Immature natural killer cell (primary cell): ENCODE measurements at places on chromosomes 5 and 9. TPM values are rescaled to one million over a fixed set of nuclear protein-coding genes. Genes with fewer than 3 reads are reported as not detected.

Gene PCDHGA8
- 0.07 TPM for polyA plus RNA-seq

Gene ZNF300
- polyA plus RNA-seq: 0.40 TPM

Gene SHISAL2B
- not detected for polyA plus RNA-seq

Gene GOLGA2
- 4.9 TPM for polyA plus RNA-seq

Gene C9orf50
- polyA plus RNA-seq: not detected

Gene LOX
- not detected for polyA plus RNA-seq

Gene CDHR2
- polyA plus RNA-seq: not detected

Gene WDR38
- not detected for polyA plus RNA-seq

Gene DMGDH
- polyA plus RNA-seq: not detected

Gene SOX30
- 0.11 TPM for polyA plus RNA-seq

Gene PLAC8L1
- not detected for polyA plus RNA-seq

Gene CDKN2A
- polyA plus RNA-seq: 2.6 TPM

Gene ZNF622
- polyA plus RNA-seq: 57.8 TPM

Gene HTR4
- not detected for polyA plus RNA-seq

Gene BHMT2
- polyA plus RNA-seq: not detected

Gene MARCOL
- not detected for polyA plus RNA-seq

Gene ANKRD18A
- not detected for polyA plus RNA-seq

Gene LVRN
- not detected for polyA plus RNA-seq

Gene IRGM
- polyA plus RNA-seq: 2.4 TPM

Gene SLC45A2
- not detected for polyA plus RNA-seq

Gene SLC1A1
- polyA plus RNA-seq: 0.13 TPM

Gene TAF1L
- not detected for polyA plus RNA-seq

Gene PRDM9
- polyA plus RNA-seq: not detected

Gene MAP1B
- polyA plus RNA-seq: 0.02 TPM

Gene RBM27
- 7.1 TPM for polyA plus RNA-seq

Gene SIT1
- 1.4 TPM for polyA plus RNA-seq

Gene C9orf85
- 12.3 TPM for polyA plus RNA-seq

Gene PCDHB16
- polyA plus RNA-seq: not detected

Gene SLC25A2
- polyA plus RNA-seq: not detected

Gene BTNL9
- polyA plus RNA-seq: not detected

Gene C9orf153
- polyA plus RNA-seq: not detected

Gene IRX2
- polyA plus RNA-seq: not detected

Gene SYK
- 125 TPM for polyA plus RNA-seq

Gene IL31RA
- not detected for polyA plus RNA-seq

Gene GSN
- polyA plus RNA-seq: 199 TPM

Gene FOXD4L6
- not detected for polyA plus RNA-seq

Gene CSNK1A1
- polyA plus RNA-seq: 106 TPM

Gene MCTP1
- polyA plus RNA-seq: 1.4 TPM

Gene TEX48
- polyA plus RNA-seq: not detected

Gene GNA14
- not detected for polyA plus RNA-seq

Gene MELK
- 0.18 TPM for polyA plus RNA-seq

Gene CDC20B
- not detected for polyA plus RNA-seq

Gene FOXD4L4
- not detected for polyA plus RNA-seq

Gene DMRTA1
- polyA plus RNA-seq: not detected

Gene SPEF2
- 5.1 TPM for polyA plus RNA-seq

Gene PDLIM4
- polyA plus RNA-seq: not detected

Gene PCDHGB3
- polyA plus RNA-seq: 0.15 TPM

Gene DCTN4
- polyA plus RNA-seq: 9.4 TPM

Gene ACTBL2
- not detected for polyA plus RNA-seq
